ENCODE measurements at places on chromosomes 12 and 14. TPM values are rescaled to one million over a fixed set of nuclear protein-coding genes. Genes with fewer than 3 reads are reported as not detected.

Gene ADAM21
- not detected for total RNA-seq

Gene CRY1
- total RNA-seq: 28.2 TPM

Gene PPP1R1A
- total RNA-seq: 7.6 TPM

Gene GALNT8
- total RNA-seq: 8.4 TPM

Gene DNAI7
- not detected for total RNA-seq

Gene ACSS3
- 28.9 TPM for total RNA-seq

Gene SIVA1
- total RNA-seq: 392 TPM

Gene PRH1
- total RNA-seq: 19.0 TPM

Gene RBM19
- 44.3 TPM for total RNA-seq

Gene KRT73
- not detected for total RNA-seq

Gene EML1
- total RNA-seq: 18.1 TPM

Gene FAM181A
- not detected for total RNA-seq

Gene CMTM5
- total RNA-seq: 0.27 TPM

Gene CCDC198
- not detected for total RNA-seq

Gene CCDC177
- 1.7 TPM for total RNA-seq

Gene AJUBA
- total RNA-seq: 55.9 TPM

Gene E2F7
- 22.3 TPM for total RNA-seq

Gene COX14
- total RNA-seq: 43.7 TPM

Gene CLEC14A
- total RNA-seq: not detected

Gene LRRC9
- total RNA-seq: 2.6 TPM

Gene ETV6
- 11.9 TPM for total RNA-seq

Gene PA2G4
- total RNA-seq: 237 TPM

Gene KRT8
- total RNA-seq: 250 TPM

Gene NFE2
- total RNA-seq: 1.3 TPM

Gene SPRYD4
- 3.1 TPM for total RNA-seq

Gene LGALS3
- total RNA-seq: 7.3 TPM

All from GM23338 (cell line).